ENCODE measurements at places on chromosomes 2 and 18.

- no peak for DNase-seq
These were observed 46.7 kb downstream of the SDC1 start for GRCh38 chr2:20178249-20178607.

- no peak for DNase-seq
These were observed 2.8 kb upstream of the SLC20A1 start for GRCh38 chr2:112642966-112643365.

DNA sequence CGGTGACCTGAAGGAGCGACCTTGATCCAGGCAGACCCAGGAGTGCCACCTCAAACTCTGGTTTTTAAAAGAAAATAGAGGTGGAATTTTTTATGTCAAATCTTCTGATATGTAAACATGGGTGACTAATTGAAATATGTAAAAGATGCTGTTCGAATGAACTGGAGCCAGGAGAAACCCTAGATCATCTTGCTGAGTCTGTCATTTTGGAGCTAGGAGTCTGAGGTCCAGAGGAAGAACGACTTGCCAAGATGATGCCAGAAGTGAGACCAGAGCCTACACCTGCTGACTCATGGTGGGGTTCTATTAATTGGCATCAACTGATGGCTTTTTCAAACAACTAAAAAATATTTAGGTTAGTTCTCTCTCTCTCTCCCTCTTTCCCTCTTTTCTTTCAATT is 74.1 kb downstream of the ACAA2 start:
- no peak for DNase-seq

DNA sequence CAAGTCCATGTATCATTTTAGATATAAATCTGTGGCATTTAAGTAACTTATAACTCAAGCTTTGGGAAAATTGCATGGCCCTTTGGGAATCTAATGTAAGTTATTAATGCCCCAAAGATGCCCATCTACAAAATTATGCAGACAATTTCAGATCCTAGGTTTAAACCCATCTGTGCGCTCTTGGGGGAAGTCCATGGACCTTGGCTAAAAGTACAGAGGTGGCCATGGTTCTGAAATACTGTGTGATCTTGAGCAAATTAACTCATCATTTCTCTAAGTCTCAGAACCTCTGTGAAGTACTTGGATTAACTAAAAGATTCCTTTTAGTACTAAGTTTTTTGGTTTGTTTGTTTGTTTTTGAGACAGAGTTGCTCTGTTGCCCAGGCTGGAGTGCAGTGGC is 19.5 kb downstream of the INPP1 start:
- no peak for DNase-seq

GRCh38 chr2:178531168-178531567 is 50.9 kb downstream of the PLEKHA3 start:
- no peak for DNase-seq

DNA sequence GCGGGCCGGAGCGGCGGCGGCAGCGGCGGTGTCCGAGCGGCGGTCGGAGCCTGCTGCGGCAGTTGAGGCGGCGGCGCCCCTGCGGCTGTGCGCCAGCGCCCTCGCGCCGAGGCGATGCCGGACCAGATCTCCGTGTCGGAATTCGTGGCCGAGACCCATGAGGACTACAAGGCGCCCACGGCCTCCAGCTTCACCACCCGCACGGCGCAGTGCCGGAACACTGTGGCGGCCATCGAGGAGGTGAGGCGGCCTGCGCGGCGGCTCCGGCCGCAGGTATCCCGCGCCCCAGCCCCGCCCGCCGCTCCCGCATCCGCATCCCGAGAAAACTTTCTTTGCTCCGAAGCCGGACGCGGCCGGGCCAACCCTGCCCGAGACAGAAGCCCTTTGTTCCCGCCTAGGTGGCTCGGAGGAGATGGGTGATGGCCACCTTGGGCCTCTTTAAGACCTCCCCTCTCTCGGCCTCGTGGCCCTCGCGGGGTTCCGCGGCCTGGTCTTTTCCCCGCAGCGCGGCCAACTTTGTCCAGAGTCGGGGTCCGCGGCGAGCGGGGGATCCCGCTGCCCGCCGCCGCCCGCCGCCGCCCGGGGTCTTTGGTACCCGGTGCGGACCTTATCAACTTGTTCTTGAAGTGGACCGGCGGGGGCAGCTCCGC is 504 bp downstream of the ASAP2 start:
- no peak for DNase-seq
